ENCODE measurements at places on chromosomes 2 and 18. TPM values are rescaled to one million over a fixed set of nuclear protein-coding genes. Genes with fewer than 3 reads are reported as not detected.

KIF1A gene
- 1.2 TPM for total RNA-seq

SALL3 gene
- total RNA-seq: not detected

ADRA2B gene
- total RNA-seq: not detected

RNU2-63P gene
- total RNA-seq: not detected

UPP2 gene
- not detected for total RNA-seq

MOCOS gene
- total RNA-seq: 1.5 TPM

TNS1 gene
- 198 TPM for total RNA-seq

SERPINB10 gene
- total RNA-seq: not detected

ANKRD30BL gene
- not detected for total RNA-seq

STEAP3 gene
- 45.1 TPM for total RNA-seq

CHMP3 gene
- 158 TPM for total RNA-seq

GIGYF2 gene
- total RNA-seq: 87.4 TPM

PLEK gene
- total RNA-seq: 3.8 TPM

GPR148 gene
- not detected for total RNA-seq

MLPH gene
- 379 TPM for total RNA-seq

MOB4 gene
- total RNA-seq: 15.4 TPM

CD207 gene
- total RNA-seq: not detected

EMILIN2 gene
- total RNA-seq: 8.8 TPM

SLC30A3 gene
- total RNA-seq: not detected

IL1B gene
- total RNA-seq: 1.2 TPM

FABP1 gene
- total RNA-seq: 347 TPM

RAMP1 gene
- 31.4 TPM for total RNA-seq

GALNT13 gene
- 1.2 TPM for total RNA-seq

STAT4 gene
- total RNA-seq: 6.1 TPM

CRYGC gene
- total RNA-seq: not detected

PSD4 gene
- total RNA-seq: 35.3 TPM

KHK gene
- total RNA-seq: not detected

SPOPL gene
- 13.4 TPM for total RNA-seq

CABYR gene
- 9.4 TPM for total RNA-seq

PARD3B gene
- 15.9 TPM for total RNA-seq

CFAP53 gene
- not detected for total RNA-seq

TMEM37 gene
- 21.9 TPM for total RNA-seq

FLACC1 gene
- not detected for total RNA-seq

SERPINB11 gene
- total RNA-seq: not detected

Data from stomach (tissue), 19 donors.